ENCODE measurements at places on chromosomes 4 and X.
A peak's percentile ranks its signal among the peaks of the same experiment; 100 is the strongest.

GRCh38 chr4:138576684-138577083 is 334.5 kb upstream of the SLC7A11 start:
- peak; percentile 37 for DNase-seq

DNA sequence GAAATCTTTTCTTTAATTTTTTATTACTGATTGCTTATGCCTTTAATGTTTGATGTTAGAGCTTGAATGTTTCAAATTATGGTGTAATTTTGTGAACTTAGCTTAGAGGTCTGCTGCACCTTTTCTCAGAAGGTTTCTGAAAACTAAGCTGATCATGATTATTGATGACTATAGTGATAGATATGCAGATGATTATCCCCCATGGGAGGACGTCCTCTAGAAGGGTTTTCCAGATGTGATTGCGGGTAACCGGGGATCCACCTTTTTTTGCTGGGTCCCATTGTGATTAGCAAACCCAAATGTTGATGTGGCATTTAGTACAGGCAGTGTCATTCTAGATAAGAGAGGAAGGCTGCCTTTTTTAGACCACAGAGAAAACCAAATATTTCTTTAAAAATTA is 272.9 kb downstream of the FBXO8 start:
- no peak for DNase-seq

GRCh38 chr4:55866973-55867574 is 13.6 kb downstream of the EXOC1 start:
- DNase-seq, result peak; percentile 59

DNA sequence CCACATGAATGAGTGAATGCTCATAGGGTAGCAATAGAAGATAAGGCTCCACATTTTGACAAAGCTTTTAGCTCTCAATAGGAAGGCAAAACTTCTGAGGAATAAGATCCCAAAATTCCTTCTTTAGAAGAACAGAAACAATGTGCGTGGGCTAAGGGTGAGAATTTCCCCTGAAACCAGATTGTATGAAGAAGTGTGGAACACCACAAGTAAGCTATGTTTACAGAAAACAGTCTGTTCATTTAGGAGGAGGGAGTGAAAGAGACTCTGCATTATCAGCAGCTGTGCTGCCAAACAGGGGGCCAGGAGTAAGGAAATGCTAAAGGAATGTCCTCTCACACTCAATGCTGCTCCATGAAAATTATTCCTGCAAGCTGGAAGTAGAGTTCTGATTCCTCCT is 851.6 kb downstream of the CENPC start:
- peak; percentile 67 for DNase-seq
